ENCODE measurements at places on chromosomes 4 and X. TPM values are rescaled to one million over a fixed set of nuclear protein-coding genes. Genes with fewer than 3 reads are reported as not detected.

PNMA3 gene
- total RNA-seq = 4.2 TPM

TLR6 gene
- 6.3 TPM for total RNA-seq

TRIM60 gene
- total RNA-seq = not detected

COL25A1 gene
- 0.08 TPM for total RNA-seq

CXCL3 gene
- 1.1 TPM for total RNA-seq

Measured in natural killer cell (primary cell).